ENCODE measurements at places on chromosomes 11 and 22.

DNA sequence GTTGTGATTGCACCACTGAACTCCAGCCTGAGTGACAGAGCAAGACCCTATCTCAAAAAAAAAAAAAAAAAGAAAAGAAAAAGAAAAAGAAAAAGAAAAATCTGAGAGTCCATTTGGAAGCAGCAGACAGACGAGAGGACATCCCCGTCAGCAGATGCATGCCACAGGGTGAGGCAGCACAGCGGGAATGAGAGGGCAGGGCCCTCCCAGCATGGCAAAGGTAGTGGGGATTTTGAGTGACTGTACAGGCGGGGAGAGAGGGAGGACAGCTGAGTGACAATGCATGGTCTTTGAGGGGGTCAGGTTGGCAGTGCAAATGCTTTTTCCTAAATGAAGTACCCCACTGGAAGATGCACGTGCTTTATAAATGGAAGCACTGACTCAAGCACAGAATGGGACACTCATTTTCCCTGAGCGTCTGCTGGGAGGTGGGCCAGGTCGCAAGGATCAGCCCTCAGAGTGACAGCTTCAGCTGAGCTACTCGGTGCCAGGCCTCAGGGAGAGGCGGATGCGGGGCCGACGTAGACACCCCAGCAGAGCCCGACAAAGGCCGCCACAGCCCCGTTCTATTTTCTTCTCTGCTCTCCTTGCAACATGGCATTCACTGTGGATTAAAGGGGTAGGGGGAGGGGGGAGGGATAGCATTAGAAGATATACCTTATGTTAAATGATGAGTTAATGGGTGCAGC lies 113.5 kb downstream of the SHANK2 start:
- DNase-seq = no peak

DNA sequence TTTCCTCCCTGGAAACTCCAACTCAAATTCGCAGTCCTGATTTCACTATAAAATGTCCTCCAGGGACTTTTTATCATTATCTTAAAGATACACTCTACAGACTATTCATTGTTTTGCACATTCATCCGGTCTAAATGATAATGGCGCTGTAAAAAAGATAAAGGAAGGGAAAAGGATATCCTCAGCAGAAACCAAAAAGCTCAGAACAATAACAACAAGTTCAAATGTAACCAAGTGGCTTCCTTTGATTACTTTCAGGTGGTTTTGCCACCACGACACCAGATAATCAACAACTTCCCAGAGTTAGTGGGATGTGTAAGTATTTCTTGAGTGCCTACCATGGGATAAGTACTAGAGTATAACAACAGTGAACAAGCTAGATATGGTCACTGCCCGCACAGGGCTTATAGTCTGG lies 26.3 kb downstream of the PRCP start:
- no peak for DNase-seq

DNA sequence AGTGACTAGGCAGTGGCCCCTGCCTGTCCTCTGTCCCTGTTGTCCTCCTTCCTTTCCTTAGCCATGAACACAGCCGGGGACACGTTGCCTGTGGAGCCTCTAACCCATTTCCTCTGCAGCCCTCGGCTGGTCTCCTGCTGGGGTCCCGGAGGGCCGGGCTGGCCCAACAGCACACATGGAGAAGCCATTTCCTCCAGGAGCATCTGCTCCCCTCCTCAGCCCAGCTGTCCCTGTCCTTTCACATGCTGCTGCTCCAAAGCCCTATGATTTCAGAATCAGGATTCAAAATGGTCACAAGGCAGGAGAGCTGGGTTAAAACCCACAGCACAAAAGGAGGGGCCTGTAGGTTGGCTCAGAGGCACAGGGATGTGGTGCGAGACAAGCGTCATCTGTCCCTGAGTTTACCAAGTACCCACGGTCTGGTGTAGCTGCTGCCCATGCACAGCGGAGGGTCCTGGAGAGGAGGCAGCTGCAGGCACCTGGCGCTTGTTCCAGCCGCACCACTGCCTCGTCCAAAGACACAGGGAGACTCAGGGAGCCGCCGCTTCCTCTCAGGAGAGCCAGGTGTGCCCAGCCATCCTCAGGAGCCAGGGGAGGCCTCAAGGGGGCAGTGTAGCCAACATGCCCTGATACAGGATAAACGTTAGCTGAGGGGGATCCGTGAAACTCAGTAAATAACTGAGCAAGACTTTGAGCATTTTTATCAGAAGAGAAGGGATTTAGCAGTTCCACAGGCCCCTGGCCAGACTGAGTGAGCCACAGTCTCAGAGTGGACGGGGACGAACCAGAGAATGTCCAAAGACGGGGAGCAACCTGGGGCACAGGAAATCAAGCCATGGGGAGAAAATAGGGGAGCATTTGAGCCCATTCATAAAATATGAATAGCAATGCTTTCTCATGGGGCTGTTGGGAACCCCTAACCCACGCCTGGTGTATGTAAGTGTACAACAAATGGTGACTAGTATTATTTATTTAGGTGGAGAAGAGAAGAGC lies 3.9 kb upstream of the VSIG10L2 start:
- no peak for DNase-seq

GRCh38 chr11:73528013-73528412 lies 69.9 kb downstream of the FAM168A start:
- DNase-seq = no peak

DNA sequence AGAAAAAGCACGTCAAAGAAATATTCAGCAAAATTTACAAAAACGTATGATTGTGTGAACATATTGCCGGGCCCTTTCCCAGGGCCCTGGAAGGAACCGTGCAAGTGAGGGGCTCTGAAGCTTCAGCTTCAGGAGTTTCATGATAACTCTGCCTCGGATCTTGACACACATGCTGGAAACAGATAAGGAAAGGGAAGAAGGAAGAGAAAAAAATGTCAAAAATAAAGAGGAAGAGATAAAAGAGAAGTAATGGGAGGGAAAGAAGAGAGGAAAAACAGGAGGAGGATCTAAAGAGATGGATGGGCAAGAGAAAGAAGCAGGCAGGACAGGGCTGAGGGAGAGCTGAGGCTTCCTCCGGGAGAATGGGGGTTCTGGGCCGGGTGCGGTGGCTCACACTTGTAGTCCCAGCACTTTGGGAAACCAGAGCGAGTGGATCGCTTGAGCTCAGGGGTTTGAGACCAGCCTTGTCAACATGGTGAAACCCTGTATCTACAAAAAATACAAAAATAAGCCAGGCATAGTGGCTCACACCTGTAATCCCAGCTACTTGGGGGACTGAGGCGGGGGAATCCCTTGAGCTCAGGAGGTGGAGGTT lies 2.7 kb upstream of the TMPRSS4 start:
- no peak for DNase-seq

- DNase-seq = no peak
These were observed 16.5 kb downstream of the WT1 start for GRCh38 chr11:32418836-32419235.

DNA sequence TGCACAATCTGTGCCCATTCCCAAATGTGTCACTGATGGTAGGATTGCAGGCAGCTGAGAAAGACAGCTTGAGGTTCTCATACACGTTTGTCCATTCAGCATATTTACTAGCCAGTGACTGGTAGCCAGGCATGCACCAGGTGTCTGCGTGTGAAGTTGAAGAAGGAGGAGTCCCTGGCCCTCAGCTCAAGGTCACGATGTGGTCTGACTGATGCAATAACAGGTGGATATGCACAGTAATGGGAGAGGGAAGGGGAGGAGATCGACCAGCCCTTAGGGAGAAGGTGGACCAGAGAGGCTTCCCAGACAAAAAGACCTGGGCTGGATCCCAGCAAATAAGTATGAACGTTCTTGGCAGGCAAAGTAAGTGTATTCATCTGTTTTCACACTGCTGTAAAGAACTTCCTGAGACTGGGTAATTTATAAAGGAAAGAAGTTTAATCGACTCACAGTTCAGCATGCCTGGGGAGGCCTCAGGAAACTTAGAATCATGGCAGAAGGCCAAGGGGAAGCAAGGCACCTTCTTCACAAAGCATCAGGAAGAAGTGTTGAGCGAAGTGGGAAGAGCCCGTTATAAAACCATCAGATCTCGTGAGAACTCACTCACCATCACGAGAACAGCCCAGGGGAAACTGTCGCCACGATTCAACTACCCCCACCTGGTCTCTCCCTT lies 96.0 kb downstream of the MN1 start:
- DNase-seq = no peak

- no peak for DNase-seq
These were observed 84.7 kb upstream of the GDPD4 start for GRCh38 chr11:77386178-77386577.

GRCh38 chr11:73810637-73811036 lies 23.0 kb downstream of the MRPL48 start:
- DNase-seq = no peak

DNA sequence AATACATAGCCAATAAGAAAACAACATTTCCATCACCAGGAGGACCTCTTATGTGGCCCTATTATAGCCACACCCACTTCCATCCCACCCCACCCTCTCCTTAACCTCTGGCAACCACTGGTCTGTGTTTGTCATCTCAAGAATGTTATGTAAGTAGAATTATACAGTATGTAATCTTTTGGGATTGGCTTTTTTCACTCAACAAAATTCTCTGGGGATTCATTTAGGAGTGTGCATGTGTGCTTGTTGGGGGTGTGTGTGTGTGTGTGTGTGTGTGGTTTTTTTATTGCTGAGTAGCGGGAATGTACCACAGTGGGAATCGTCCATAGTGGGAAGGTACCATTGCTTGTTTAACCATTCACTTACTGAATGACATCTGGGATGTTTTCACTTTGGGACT lies 5.2 kb downstream of the KCNJ5 start:
- no peak for DNase-seq

DNA sequence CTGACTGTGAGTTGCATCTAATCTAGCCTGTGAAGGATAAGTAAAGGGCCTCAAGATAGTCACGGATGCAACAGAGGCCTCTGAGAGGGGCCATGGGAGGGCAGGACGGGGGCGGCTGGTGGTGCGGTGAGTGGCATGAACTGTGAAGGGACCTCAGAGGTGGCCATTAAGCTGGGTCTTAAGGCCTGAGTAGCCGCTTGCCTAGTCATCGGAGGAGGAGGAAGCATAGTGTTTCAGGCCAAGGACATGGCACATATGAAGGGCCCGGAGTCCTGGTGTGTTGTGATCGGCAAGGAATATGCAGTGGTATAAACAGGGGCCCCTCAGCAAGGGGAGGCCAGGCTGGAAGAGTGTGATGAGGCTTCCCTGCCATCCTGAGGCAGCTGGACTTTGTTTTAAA lies 51.8 kb downstream of the TRIOBP start:
- DNase-seq = no peak

- no peak for DNase-seq
These were observed 2.3 kb upstream of the KDM2A start for GRCh38 chr11:67116758-67117105.

DNA sequence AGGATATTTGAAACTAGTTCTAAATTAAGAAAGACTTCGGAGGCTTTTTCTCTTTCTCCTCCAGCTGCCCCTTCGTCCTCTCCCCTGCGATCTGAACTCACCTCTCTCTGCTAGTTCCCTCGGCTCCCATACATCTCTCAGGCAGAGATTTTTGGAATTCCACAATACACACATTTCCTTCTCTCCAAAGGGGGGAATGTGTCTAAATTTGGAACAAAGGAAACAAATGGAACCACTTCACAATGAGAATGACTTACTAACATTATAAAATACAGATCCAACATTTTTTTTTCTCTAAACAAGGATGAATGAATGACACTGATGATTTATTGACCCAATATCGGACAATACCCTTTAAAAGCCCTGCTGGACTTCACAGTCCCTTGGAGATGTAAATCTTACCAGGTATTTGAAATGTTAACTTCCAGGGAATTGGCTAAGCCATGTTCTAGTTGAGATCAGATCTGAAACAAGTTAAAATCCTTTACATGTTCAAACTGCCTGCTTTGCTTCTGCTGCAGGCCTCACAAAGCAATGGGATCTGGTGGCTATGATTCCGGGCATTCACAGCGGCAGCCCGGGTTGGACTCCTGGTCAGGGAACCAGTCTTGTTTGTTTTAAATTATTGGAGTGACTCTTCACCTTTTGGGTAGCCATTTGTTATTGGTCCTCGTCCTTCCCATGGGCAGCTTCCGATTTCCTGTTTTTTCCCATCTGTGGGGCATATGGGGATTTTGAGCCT lies 20.5 kb upstream of the GSTP1 start:
- DNase-seq = no peak

- no peak for DNase-seq
These were observed 61.0 kb downstream of the FBXO7 start for GRCh38 chr22:32535531-32536190.

- no peak for DNase-seq
These were observed 818 bp upstream of the C1QTNF4 start for GRCh38 chr11:47595029-47595428.

- DNase-seq = no peak
These were observed 1307.8 kb upstream of the RAG2 start for GRCh38 chr11:37905707-37906417.

DNA sequence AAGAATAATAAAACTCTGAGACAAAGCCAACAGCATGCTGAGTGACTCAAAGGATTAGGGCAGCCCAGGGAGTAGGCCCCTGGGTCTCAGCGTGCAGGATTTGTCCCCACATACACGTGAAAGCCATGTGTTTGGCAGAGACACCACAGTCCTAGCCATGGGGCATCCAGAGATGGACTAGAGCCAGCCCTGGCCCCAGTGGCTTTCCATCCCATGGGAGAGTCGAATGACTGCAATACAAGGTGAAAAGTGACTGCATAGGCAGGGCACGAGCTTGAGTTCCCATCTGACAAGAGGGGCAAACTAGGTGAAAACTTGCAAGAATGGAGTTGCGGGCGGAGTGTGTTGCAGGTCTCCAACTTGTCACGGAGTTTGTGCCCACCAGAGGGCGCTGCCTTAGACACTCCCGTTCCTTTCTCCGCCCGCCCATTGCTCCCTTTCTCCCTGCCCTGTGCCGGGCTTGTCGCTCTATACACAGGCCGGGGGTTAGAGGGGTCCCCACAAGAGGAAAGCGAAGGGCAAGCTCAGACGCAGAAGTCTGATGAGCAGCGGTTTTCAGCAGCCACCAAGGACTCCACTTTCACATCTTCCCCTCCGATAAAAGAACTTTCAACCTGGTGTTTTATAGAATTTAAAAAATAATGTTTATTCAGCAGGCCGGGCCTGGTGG lies 24.2 kb downstream of the TSKU start:
- DNase-seq = no peak

DNA sequence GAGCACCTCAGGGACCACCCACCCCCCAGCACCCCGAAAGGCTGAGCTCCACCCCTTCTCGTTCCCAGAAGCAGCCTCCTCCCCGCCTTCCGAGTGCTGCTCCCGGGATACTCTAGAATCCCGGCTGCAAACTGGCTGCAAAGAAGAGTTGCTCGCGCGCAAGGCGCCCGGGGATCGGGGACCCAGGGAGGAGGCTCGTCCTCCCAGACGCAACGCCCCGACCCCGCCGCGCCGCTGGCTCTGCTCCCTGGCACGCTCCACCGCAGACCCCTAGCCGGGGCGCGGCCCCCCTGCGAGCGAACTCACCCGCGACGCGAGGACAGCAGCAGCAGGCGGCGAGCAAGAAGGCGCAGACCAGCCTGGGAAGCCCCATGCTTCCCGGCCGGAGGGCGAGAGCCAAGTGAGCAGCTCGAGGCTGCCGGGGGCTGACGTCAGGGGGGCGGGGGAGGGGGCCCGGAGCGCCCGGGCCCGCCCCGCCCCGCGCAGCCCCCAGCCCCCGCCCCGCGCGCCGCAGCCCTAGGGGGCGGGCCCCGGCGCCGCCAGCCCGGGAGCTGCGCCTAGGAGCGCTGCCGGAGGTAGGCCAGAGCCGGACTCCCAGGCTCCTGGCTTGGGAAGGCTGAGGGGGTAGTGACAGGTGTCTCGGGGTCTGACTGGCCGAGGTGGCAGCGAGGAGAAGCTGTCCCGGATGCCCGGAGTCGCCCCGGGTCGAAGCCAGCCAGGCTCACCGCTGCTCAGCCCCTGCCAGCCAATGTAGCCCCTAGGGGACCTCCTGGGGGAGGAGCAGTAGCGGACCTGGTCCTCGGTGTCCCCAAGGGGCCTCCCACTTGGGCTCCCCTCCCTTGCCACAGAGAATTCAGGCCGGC lies at the start of gene MCAM:
TSS of gene MCAM (minus strand) at position 402 of the 863 bp plus-strand sequence. CDS start at position 373, 29 bp downstream.
- DNase-seq = no peak

- DNase-seq = no peak
These were observed 13.6 kb upstream of the EED start for GRCh38 chr11:86230921-86231434.

Data from cortex of kidney (tissue), 1 donor.